HTR-8/SVneo (cell line): ENCODE measurements at places on chromosomes 7 and 10.

- DNase-seq, result no peak
Observed at GRCh38 chr10:113379091-113379490, 173.8 kb upstream of the HABP2 start.

DNA sequence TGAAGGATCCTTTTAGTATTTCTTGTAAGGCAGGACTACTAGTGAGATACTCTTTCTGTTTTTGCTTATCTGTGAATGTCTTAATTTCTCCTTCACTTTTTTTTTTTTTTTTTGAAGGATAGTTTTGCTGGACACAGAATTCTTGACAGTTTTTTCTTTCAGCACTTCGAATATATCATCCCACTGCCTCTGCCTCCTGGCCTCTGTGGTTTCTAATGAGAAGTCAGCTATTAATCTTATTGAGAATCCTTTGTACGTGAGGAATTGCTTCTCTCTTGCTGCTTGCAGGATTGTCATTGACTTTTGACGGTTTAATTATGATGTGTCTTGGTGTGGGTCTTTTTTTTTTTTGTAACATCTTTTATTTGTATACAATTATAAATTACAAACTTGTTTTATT is 12.6 kb upstream of the WAC start:
- DNase-seq, result no peak

DNA sequence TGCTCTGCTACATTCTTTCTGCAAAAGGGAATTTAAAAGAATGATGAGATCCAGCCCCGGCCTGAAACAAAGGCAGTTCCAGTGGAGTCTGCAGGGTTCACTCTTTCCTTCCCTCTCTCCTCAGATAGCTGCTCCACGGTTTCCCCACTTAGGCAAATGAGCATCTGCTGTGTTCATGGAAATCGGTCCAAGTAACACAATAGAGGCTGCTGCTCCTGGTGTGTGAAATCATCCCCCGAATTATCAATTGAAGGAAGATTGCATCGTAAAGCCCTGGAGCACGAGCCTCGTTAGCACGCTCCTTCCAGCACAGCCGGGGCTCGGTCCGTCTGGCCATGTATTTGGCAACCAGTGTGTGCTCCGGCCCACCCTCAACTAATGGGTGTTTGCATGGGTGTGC is 108.3 kb upstream of the DPP6 start:
- DNase-seq, result no peak

GRCh38 chr10:86817246-86817645 is 60.8 kb downstream of the BMPR1A start:
- DNase-seq, result no peak

- no peak for DNase-seq
Observed at GRCh38 chr10:5762531-5762930, 50.7 kb downstream of the GDI2 start.
